ENCODE measurements at places on chromosomes 2 and 18.
A peak's percentile ranks its signal among the peaks of the same experiment; 100 is the strongest.

DNA sequence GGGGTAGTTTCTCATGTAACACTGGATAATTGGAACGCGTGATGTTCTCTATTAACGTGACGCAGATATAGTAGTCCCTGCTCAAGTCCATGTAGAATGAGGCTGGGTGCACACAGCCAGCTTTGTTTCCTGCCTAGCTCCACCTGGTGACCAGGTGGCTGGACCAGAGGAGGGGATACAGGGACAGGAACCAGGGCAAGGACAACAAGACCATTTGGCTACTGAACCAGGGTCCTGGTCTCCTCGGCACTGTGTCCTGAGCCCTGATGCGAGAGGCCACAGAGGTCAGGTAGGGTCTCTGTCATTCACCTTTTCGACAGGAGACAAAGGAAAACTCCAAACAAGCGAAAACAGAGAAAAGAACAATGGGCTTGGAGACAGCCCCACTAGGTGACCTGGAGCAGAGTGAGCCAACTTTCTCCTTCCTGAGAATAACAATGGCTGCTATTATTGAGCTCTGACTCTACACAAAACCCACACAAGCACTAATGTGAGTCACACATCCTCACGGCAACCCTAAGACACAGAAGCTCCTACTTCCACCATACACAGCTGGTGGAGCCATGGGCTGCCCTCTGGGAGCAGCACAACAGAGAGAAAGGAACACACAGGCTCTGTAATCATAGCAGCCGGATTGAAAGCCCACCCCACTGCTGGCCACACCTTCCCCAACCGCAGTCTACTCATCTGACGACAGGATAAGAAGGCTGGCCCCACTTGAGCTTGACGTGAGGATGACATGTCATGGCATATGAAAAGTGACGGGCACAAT is 67.3 kb upstream of the TEX51 start:
- DNase-seq, result no peak

- peak; percentile 47 for DNase-seq
These were observed at the start of gene KIF3C for GRCh38 chr2:25982273-25982967. KIF3C (minus strand) TSS chr2:25982497; CDS start chr2:25981917, 580 bp downstream.

DNA sequence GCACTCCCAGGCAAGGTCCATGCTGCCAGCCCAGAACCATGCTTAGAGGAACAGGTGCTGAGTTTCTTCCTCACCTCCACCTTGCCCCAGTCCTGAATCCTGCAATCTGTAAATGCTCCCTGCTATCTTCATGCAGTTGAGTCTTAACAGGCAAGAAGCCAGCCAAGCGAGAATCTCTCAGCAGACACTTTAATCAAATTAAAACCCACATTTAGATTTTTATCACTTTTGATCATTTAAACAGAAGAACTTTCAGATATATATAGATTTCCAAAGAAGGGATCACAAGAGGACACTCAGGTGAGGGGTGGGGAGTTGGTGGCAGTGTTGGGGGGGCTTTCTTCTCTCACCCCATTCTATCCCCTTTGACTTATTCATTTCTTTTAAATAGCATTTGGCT is 25.9 kb upstream of the LBH start:
- DNase-seq, result no peak

DNA sequence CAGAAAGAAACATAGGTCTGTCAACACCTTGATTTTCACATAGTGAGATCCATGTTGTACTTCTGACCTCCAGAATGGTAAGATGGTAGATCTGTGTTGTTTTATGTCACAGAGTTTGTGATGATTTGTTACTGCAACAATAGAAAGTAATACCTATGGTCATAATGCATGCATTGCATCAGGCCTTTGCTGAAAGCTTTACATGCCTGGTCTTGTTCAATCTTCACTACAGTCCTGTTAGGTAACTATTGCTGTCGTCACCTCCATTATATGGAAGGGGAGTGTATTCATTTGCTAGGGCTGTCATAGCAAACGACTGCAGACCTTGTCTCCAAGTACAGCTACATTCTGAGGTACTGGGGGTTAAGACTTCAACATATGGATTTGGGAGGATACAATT is 243.5 kb downstream of the ANAPC1 start:
- no peak for DNase-seq

DNA sequence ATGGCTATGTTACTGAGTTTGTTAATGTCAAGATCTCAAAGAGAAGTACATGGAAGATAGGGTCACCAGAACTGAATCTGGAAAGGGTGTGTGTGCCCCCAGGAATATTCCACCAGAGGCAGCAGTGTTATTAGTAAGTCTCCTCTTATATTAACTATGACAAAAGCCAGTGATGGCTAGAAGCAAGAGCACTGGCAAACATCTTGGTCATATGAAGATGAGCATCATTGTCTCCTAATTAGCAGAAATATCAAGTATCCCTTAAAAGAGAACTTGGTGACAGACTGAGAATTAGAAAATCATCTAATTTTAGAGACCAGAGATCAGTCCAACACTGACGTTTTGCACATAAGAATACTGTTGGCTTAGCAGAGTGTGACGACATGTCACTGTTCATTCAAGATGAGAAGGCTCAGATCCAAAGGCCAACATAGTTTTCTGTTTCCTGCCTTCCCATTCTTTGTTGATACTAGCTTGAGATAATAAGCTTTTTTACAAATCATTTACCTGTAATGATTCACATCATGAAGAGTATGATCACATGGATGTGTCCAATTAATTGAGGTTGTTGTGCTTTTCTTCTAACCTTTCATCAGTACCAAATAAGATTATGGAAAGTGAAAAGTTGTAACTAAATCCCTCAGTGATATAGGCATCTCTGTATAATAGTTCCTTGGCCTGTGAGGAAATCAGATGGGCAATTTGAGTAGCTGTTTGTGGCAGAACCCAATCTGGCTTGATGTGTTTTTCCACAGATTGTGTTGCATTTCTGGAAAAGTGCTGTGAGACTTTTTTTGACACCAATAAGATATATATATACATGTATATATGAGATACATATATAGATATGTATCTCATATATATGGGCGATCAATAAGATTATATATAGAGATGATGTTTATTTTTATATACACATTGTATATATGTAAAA is 44.5 kb downstream of the MAPRE2 start:
- no peak for DNase-seq

GRCh38 chr18:79360933-79361332 is 34.8 kb upstream of the NFATC1 start:
- DNase-seq, result no peak

DNA sequence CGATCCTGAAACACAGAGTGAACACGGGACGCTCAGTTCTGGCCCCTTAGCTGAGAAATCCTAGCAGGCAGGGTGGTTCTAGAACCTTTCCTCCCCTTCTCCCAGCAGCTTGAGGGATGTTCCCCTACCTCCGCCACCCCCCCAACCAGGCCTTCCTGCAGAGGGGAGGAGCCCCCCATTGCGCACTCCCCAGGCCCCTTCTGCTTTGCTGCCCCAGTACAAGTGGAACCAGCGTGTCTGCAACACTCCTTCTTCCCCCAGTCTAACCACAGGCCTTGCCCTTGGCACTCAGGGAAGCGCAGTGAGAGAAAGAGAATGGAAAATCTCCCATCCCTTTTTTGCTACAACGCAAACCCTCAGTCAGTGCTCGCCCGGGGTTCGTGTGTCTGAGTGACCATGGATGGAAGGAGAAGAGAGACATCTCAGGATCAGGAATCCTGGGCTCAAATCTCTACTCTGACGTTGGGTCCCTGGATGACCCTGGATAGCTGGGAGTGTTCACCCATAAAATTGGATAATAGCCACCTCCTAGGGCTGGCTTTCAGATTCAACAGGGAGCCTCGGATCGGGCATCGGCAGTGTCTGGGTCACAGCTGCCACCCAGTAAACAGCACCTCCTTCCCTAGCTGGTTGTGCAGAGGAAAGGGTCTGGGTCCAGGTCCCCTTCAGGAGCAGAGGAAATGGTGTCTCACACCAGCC is 3.7 kb downstream of the NPPC start:
- no peak for DNase-seq

DNA sequence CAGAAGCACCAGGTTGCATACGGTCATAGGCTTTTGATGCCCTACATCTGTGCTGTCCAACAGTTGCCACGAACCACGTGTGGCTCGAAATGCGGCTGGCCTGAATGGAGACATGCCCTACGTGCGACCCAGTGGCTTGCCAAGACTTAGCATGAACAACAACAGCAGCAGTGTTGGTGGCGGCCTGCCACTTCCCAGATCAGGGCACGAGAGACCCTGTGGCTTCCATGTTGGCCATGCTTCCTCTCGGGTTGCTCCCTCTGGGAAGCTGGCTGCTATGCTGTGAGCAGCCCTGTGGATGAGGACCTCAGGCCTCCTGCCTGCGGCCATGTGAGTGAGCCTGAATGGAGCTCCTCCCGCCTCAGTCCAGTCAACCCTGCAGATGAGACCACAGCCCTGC is 212.3 kb downstream of the HDAC4 start:
- DNase-seq, result no peak

DNA sequence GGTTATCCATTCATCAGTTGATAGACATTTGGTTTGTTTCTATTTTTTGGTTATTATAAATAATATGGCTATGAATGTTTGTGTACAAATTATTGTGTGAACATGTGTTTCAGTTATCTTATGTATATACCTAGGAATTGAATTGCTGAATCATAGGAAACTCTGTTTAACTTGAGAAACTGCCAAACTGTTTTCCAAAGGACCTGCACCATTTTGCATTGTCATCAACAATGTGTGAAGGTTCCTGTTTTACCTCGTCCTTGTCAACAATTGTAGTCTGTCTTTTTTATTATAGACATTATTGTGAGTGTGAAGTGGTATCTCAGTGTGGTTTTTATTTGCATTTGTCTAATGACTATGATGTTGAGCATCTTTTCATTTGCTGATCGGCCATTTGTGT is 17.1 kb downstream of the PDK1 start:
- no peak for DNase-seq

- no peak for DNase-seq
These were observed 107.8 kb downstream of the NDUFA10 start for GRCh38 chr2:239917125-239917956.

- no peak for DNase-seq
These were observed 11.1 kb upstream of the EVA1A start for GRCh38 chr2:75571730-75572430.

GRCh38 chr2:56021136-56021474 is 97.5 kb upstream of the EFEMP1 start:
- no peak for DNase-seq

GRCh38 chr2:46878886-46879285 is 36.7 kb downstream of the MCFD2 start:
- no peak for DNase-seq

DNA sequence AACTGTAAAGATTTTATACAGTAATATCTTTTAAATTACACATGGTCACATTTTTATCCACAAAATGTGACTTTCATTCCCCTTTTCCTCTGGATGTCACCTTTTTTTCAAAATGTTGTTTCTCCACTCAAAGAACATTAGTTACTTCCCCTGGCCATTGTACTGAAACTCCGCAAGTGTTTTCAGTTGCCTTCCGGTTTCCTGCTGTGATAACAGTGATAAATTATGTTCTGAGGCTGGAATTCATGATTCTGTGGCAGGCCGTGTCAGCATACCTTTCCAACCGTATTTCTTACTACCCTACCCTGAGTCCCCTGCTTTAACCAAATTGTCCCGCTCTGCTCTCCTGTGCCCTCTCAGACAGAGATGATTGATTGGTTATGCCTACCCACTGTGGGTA is 53.5 kb downstream of the MGAT5 start:
- DNase-seq, result no peak

DNA sequence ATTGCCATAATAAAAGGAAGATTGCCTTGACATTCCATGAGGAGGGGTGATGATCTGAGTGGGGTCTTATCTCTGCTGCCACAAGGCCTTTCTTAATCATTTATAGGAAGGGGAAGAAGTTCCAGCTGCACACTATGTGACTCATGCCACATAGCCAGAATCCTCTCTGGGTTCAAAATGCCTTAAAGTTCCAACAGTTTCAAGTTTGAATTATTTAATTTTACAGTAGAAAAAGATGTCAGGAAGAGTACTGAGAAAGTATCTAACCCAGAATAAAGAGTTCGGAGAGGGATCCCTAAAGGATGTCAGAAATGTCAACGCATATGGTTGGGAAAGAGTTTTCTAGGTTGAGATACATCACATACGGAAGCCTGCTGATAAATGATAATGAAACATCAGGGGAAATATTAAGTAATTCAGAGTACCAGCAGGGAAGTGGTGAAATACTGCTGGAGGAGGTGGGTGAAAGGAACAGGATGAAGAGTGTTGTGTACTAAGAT is 999.9 kb downstream of the TSN start:
- DNase-seq, result no peak

DNA sequence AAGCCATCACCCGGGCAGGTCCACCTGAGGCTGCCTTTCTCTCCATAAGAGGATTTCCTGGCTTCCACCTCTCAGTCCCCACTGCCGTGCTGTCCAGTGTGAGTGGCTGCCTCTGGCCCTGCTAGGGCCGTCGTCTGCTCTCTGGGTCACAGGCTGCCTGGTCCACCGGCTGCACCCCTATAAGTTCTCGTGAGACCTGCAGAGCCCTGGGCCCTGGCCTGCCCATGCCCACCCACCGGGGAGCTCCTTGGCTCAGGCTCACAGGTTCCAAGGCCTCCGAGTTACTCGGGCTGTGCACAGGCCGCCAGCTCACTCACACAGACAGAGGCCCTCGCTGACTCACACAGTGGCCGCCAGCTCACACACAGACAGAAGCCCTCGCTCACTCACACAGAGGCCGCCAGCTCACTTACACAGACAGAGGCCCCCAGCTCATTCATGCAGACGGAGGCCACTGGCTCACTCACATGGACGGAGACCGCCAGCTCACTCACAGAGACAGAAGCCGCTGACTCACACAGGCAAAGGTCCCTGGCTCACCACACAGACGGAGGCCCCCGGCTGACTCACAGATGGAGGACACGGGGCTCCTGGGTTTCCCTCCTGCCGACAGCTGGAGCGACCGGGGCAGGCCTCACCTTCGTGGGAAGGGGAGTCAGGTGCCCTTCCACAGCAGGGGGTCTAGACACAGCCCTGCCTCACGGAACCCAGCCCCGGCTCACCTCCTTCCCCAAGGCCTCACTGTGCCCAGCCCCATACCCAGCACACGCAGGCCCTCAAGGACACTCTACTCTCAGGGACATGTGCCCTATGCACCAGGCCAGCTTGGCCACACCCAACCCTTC is 334.1 kb upstream of the MYT1L start:
- DNase-seq, result no peak
